Spinal cord (tissue), 10 donors: ENCODE measurements at places on chromosomes 1 and 21.

GRCh38 chr1:77948841-77949424 is 29.9 kb downstream of the FUBP1 start:
- DNase-seq, result peak; percentile 14

DNA sequence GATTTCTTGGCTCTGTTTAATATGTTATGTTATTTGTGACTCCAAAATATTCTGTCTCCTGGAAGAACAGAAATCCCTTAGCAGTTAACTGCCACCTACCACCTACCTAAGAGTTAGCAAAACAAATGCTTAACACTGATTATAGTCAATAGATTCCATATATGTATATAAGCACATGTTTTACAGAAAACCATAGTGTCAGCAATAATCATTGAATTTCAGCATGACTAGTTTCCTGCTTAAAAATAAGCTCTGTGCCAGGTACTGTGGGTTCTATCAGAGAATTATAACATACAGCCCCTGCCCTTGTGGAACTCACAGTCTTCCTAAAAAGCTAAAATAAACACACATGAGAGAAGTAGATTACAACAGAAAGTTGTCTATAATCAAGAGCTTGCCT is 561.9 kb upstream of the CAMK1G start:
- no peak for DNase-seq

DNA sequence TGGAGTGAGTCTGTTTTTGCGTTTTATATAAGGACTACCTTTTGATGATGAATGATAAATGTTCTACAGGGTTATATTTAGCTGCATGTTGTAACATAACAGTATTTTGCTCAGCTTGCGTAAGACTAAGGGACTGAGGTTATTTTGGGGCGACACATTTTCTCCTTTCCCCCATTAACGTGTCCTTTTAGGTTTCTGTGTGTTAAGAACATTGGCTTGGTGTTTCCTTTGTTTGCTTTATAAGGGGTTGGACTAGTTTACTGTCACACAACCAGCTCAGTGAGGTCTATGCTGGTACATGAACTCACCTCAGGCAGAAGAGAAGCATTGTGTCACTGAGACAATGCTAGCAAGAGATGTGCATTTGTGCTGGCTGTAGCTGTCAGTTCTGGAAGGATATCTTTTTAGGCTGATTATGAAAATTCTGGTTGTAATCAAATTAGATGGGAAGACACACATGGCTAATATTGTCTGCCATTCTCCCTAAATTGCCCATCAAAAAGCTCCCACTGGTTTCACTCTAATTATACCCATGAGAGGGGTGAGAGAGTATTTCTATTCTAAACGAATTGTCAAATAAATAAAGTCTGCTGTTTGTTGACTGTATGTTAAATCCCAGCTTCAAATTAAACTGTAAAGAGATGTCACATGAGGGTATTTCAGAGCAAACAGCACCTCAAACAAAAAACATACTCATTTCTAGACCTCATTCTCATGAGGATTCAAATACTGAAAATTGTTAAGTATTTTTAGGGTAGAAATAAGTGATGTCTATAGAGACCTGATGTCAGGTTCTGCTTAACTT is 62.6 kb downstream of the CDC14A start:
- peak; percentile 84 for DNase-seq

DNA sequence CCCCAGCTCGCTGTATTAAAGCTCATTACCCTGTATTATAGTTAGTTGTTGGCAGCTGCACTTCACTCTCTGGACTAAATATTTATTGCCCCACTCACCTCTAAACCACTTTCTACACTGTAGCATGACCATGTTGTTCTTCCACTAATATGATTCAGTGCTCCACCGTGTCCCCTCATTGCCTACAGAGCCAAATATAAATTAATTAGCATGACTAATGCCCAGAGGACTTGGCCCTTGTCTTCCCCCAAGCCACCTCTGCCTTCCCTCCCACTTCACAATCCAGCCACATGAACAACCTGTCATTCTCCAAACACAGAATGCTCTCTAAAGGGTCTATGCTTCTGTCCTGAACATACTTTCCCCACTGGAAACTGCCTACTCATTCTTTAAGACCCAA is 276.5 kb downstream of the PLPP3 start:
- DNase-seq, result no peak

- no peak for DNase-seq
Observed at GRCh38 chr1:41642922-41643821, 158.7 kb upstream of the EDN2 start.

GRCh38 chr21:42467140-42467983 is 28.7 kb downstream of the RSPH1 start:
- no peak for DNase-seq

DNA sequence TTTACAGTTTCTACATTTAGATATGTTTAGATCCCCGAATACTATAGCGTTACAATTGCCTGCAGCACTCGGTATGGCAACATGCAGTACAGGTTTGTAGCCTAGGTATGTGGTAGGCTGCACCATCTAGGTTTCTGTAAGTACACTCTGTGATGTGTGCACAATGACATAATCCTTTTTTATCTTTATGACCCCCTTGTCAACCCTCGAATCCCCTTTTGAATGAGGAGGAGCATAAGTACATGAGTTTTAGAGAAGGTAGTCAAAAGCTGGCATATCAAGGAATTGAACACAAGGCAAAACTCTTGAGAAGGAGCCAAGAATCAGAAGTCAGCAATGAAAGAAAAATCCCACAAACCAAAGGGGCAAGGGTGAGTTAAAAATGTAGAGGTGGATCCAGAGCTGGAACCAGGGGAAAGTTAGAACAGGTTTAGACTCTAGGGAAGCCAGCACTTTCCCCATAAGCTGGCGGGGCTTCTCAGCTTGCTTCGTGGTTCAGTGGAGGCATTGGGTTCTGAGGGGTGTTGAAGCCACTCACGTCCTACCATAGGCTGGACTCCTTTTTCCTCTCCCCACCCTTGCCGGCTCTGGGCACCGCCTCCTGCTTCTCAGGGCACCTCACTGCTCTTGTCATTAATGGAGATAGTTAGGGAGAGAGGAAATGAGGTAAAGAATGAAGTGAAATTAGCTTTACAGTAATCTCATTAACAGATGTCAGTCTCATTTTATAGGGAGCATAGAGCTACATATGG is 31.3 kb downstream of the OLFML3 start:
- no peak for DNase-seq
